IPS DF 19.7 (cell line): ENCODE measurements at places on chromosomes 5 and 9.

DNA sequence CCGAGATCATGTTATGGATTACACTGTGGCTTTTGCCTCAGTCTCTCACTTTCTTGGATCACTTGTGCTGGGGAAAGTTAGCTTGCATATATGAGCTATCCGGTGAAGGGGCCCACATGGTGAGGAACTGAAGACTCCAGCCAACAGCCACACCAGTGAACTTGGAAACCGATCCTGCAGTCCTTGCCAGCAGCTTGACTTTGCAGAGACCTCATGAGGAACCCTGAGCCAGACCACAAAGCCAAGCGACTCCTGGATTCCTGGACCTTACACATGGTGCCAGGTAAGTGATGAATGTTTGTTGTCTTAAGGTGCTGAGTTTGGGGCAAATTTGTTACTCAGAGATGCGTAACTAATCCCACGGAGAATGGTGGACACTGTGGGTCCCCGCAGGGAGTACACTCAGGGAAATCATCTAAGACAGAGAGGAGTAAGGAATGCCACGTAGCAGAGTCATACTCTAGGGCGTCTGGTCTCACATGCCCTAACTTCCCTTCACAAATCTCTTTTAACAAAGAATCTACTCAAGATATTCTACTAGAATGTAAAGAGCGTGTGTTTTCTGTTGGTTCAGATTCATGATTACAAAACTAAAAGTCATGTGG, 76.5 kb upstream of the PJA2 start:
- DNase-seq = no peak

DNA sequence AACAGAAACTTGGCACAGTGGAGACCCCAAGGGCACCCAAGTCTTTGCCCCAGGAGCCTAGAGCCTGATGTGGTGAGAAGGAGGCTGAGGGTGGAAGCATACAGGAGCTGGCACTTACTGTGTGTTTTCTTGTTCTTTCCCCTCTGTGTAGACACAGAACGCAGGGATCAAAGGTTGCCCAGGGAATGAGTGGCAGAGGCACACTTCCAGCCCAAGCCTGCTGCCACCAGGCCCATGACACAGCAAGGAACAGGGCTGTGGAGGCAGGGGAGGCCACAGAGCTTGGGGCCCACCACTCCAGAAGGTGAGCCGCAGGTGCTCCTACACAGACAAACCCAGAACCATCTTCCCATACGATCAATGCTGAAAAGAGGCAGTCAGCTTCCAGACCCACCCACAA, 73.9 kb upstream of the S1PR3 start:
- DNase-seq = no peak

GRCh38 chr9:76366275-76366674, 28.0 kb downstream of the RFK start:
- DNase-seq = no peak

DNA sequence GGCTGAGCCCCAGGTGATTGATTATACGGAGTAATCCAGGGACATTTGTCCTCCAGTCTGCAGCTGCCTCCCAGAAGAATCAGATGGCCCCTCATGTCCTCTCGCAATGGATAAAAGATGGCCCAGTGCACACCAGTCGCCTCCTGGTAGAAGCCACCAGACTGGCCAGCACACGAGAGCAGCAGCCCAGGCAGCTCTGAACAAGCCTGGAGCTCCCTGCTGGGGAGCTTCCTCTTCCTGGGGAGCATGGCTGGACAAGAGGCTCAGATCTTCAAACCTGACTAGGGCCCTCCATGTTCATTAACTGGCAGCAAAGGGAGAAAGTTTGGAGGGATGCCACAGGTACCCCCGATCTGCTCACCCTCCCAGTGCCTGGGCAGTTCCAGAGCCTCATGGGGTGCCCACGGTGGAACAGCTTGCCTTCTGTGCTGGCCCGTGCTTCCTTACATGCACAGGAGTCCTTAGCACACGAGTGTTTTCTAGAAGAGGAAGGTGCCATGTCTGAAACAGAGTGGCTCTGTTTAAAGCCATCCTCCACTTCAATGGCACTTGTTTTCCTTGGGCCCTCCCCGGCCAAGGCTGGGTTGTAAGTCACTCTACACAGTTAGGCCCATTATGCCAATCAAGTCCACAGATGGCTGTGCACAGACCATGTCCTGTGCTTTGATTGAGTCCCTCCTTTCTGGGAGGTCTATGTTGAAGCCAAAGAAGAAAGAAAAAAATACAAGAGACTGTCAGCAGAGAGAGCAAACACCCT, 75.6 kb downstream of the PRRT1B start:
- DNase-seq = no peak

- DNase-seq = no peak
These were observed 1293.7 kb upstream of the C9orf72 start for GRCh38 chr9:28866951-28867350.

DNA sequence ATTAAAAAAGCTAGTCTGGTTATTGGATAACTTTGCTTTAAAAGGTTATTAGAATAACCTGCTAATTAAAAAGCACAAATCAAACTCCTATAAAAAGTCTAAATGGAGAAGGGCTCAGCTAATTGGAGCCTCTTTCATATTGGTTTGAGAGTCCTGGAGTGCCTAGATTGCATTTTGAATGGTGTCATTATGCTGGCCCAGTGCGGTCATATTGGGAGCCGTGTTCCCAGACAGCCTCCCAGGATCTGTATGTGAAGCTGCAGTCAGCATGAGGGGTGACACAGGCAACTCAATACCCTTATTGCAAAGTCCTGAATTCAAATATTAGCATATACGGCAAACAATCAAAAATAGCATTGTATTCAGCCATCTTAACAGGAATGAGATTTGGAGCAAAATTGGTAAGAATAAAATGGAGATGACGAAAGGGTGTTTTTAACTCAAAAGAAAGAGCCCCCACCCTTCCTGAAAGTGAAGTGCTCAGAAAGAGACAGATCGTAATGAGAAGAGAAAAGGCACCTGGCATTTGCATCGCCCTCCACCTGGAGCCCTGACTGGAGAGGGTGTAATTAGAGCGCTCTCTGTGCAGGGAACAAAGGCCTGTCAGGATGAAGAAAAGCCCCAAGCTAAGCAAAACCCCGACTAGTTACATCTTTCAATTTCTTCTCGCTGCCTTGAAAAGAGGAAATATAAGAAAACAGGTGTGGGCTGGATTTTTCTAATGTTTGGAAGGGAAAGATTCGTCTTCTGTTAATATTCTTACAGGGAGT, 621.0 kb upstream of the ADAMTS16 start:
- DNase-seq = no peak

GRCh38 chr5:123813264-123813663, 301.3 kb downstream of the CSNK1G3 start:
- DNase-seq = no peak

- DNase-seq = no peak
These were observed 24.5 kb upstream of the DPYSL3 start for GRCh38 chr5:147534172-147534951.

GRCh38 chr9:12776513-12777055, 1.8 kb downstream of the LURAP1L start:
- no peak for DNase-seq

GRCh38 chr9:137478962-137479861, 20.1 kb upstream of the NSMF start:
- peak; percentile 15 for DNase-seq

DNA sequence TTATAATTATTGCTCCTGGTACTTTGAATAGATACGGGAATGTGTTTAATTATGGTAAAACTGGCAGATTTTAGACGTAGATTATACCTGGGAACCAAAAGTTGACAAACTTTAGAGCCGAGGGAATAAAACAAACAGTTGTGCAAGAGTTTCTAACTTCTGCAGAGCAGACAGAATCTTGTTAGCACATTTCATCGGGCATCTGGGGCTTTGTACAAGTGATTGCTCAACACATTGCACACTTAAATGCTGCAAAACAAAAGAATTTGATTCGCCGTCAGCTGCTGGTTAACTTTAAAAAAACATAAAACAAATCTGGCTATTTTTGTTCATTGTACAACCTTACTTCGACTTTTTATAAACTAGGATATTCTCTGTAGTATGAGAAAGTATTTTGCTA, 398.1 kb downstream of the MAN2A1 start:
- DNase-seq = no peak

DNA sequence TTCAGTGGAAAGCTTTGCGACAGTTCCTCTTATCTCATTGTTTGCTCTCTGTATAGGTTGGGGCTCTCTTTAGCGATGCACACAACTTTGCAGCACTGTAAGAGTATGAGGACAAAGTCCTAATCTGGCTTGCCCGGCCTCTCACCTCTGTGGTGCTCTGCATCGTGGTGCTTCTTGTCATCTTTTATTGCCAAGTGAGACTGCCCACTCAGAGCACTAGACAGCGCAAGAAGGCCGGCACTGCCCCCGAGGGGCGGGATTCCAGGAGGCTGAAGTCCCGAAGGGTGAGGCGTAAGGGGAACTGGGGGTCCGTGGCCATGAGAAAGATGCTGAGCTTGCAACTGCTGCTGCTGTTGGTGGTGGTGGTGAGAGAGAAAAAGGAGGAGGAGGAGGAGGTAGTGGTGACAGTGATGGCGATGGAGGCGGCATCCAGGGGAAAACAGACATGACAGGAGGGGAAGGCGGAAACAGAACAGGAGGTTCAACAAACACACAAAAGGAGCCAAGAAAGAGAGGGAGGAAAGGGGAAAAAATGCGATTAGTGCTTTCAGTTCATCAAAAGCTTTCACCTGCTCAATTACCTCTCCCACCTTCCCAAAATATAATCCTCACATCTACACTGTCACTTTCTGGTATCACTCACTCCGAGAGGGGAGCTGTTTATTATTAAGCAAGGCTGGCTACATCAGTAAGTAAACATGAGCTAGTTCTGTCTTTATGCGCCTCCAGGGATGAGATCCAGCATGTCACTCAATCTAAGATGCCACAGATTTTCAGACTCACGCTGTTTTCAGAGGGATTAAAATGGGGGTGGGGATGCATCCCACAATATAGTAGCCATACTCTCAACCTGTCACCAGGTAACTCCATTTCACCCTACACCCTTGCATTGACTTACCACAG, 55.1 kb downstream of the TLE1 start:
- DNase-seq = no peak

- DNase-seq = no peak
These were observed 36.3 kb downstream of the CAPSL start for GRCh38 chr5:35902046-35902672.

DNA sequence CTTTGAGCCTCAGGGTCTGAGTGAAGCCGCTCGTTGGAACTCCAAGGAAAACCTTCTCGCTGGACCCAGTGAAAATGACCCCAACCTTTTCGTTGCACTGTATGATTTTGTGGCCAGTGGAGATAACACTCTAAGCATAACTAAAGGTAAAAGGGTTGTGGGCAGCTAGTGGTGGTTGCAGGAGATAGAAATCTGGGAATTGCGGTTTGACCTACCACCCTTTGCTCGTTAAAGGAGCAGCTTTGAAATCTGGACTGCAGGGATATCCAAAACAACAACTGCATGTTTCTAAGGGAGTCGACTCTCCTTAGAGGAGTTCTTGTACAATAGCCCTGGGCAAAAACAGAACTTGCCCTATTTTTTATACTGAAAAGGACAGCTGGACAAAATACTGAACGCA, 19.0 kb downstream of the ABL1 start:
- no peak for DNase-seq

- no peak for DNase-seq
These were observed 351.0 kb downstream of the KIAA0825 start for GRCh38 chr5:94267350-94267899.

DNA sequence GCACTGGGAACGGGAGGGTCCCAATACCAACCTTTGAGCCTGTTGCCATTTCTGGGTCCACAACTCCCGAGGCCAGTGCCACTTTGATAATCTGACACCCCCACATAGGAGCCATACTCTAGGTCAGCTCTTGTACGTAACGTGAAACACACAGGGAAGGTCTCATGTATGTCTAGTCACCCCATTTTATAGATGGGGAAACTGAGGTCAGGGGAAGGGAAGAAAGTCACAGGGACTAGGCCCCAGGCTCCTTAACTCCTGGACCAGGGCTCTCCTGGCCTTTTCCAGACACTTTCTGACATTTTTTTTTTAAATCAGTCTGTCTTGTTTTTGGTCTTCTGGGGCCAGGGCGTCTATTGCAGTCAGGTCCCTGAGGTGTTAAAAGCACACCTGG, 80.3 kb upstream of the SLC25A51 start:
- DNase-seq = no peak

GRCh38 chr9:14347406-14348122, 33.6 kb upstream of the NFIB start:
- DNase-seq = no peak

DNA sequence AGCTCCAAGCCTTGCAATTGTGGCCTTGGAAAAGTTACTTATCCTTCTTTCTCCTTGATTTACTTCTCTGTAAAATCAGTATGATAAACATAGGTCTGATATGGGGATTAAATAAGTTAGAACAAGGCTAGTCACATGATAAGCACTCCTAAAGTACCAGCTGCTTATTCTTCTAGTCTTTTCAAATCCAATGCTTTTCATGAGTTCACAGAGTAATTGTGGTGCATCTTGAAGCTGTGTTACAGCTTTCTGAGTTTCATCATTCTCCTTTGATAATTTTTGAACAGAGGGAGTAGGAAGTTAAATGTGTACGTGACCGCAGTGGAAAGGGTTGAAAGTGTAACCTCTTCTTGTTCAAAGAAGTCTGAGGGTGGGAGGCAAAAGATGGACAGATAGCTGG, 38.8 kb upstream of the CCDC112 start:
- DNase-seq = no peak
